ENCODE measurements at places on chromosomes 7 and 10.

DNA sequence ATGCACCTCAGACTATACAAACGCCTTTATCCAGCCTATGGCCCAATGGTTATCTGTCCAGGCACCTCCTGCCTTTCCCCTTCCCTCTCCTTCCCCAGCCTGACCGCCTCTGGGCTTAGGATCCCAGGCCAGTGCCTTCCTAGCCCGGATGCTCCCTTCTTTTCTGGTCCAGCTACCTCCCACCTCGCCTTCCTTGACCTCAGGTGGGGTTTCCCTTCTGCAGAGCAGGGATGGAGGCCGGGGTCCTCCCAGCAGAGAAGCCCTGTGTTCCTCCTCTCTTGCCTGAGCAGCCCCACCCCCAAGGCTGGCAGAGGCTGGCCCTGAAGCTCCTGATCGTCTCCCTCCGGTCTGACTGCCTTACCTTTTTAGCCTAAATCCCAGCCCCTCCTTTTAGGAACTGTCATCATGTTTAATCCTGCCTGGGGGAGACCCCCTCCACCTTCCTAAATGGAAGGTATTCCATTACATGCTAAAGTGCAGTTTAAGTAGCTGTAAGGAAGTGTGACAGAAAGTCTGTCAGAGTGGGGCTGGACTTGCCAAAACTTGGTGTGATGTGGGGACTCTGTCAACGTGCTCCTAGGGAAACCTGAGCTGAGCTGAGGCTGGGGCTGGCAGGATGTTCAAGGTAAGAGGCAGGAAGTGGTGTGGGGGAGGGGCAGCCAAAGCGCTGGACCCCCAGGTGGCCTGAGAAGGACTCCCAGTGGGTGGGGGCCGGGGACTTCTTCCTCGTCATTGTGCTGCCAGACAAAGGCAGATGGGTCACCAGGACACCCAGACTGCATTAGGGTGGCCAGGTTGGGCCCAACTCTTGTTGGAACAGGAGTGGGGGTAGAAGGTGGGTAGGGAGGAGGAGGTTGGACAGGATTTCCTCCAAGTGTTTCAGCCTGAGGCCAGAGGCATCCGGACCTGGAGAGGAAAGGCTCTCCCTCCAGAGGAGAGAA lies 39.5 kb downstream of the LBX1 start:
- H3K4me3 ChIP-seq, result no peak overlapping the region
- peak overlapping the region; percentile 73 for H3K27ac ChIP-seq
- H3K27me3 ChIP-seq, result peaks cover 42% of the 10 kb centered on the region
- no peaks in the 10 kb centered on the region for H3K36me3 ChIP-seq
- H3K4me1 ChIP-seq, result no peaks in the 10 kb centered on the region

DNA sequence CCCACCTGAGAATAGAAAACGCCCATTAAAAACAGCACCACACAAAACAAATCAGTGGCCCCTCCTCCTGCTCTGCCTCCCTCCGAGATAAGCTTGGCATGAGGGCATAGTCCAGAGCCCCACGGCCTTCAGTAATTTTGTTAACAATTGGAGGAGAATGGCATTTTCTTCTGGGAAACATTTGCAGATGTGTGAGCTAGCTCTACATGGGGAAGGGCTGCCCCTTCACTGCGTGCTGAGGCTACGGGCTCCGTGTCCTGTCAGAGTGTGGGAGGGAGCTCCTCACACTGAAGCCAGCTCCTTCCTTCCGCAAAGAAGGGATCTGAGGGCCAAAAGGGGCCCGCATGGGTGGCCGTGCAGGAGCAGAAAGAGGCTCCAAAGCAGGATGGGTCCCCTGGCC lies 15.2 kb downstream of the GRK5 start:
- H3K27ac ChIP-seq, result no peak overlapping the region
- H3K4me1 ChIP-seq, result peaks cover 19% of the 10 kb centered on the region
- no peak for DNase-seq
- H3K36me3 ChIP-seq, result no peaks in the 10 kb centered on the region
- H3K27me3 ChIP-seq, result no peaks in the 10 kb centered on the region

DNA sequence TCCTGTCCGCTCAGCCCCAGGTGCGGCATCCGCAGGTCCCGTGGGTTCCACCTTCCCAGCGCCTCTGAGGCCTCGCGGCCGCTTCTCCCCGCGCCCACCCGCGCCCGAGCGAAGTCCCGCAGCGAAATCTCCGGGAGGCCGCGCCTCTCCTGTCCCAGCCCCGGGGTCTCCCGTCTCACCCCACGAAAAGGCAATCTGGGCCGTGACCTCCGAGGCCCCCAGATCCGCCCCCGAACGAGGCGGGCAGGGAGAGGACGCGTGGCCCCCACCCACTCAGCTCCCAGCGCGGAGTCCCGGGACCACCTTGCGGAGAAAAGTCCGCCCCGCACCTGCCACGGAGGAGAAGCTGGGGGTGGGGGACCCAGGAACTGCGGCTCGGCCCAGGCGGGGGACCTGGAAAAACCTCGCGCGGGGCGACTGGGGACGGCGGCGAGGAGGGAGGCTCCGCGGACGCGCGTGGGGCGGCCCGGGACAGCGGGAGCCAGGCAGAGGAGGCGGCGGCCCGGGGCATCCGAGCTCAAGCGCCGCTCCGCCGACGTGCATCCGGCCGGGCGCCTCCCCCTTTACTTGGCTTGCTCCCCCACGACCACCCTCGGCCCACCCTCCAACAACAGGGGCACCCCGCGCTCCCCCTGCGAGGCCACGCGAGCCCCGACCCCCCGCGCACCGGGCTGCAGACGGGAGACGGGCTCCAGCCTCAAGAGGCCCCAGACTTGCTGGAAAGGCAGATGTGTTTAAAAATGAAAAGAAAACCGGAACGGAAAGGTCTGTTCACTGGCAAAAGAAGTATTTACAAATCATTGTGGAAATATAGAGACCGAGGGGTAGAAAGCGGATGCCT lies 33.0 kb upstream of the RNF32 start:
- no peak for DNase-seq
- no peaks in the 10 kb centered on the region for H3K36me3 ChIP-seq
- H3K4me3 ChIP-seq, result no peak overlapping the region
- H3K27ac ChIP-seq, result no peak overlapping the region
- H3K4me1 ChIP-seq, result peaks cover 6% of the 10 kb centered on the region

- DNase-seq, result no peak
- no peak overlapping the region for H3K4me3 ChIP-seq
- H3K27me3 ChIP-seq, result no peaks in the 10 kb centered on the region
- H3K4me1 ChIP-seq, result no peaks in the 10 kb centered on the region
- H3K36me3 ChIP-seq, result no peaks in the 10 kb centered on the region
Observed at GRCh38 chr7:14886533-14886932, 16.0 kb downstream of the DGKB start.

- peak; percentile 90 for DNase-seq
- peaks cover 35% of the 10 kb centered on the region for H3K27me3 ChIP-seq
- peaks cover 8% of the 10 kb centered on the region for H3K4me1 ChIP-seq
- no peak overlapping the region for H3K27ac ChIP-seq
Observed at GRCh38 chr7:67625257-67625737, 628.7 kb downstream of the TYW1 start.

GRCh38 chr10:133257489-133258065 lies 19.1 kb downstream of the ADAM8 start:
- H3K27ac ChIP-seq, result no peak overlapping the region
- no peaks in the 10 kb centered on the region for H3K36me3 ChIP-seq
- H3K27me3 ChIP-seq, result peaks cover 30% of the 10 kb centered on the region
- H3K4me3 ChIP-seq, result no peak overlapping the region
- no peak for DNase-seq

- H3K36me3 ChIP-seq, result no peaks in the 10 kb centered on the region
- no peak overlapping the region for H3K4me3 ChIP-seq
Observed at GRCh38 chr10:47424231-47424630, 40.1 kb upstream of the ZNF488 start.

DNA sequence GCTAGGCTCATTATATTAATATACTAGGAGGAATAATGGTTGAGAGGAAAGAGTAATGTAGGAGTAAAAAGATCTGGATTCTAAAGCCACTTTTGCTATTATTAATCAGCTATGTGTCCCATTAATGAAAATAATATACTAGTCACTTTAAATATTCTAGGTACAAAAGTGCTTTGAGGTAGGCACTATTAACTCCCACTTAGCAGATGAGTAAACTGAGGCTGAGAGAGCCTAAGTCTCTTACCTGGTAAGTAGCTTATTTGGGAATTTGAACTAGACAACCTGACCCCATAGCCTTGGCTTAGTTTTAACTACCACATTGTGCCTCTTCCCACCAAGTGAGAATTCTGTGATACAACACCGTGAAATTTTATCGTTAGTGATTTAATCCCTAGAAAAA lies 6.0 kb downstream of the ARMC10 start:
- H3K36me3 ChIP-seq, result no peaks in the 10 kb centered on the region
- peaks cover 5% of the 10 kb centered on the region for H3K4me1 ChIP-seq
- no peak for DNase-seq
- H3K4me3 ChIP-seq, result no peak overlapping the region

DNA sequence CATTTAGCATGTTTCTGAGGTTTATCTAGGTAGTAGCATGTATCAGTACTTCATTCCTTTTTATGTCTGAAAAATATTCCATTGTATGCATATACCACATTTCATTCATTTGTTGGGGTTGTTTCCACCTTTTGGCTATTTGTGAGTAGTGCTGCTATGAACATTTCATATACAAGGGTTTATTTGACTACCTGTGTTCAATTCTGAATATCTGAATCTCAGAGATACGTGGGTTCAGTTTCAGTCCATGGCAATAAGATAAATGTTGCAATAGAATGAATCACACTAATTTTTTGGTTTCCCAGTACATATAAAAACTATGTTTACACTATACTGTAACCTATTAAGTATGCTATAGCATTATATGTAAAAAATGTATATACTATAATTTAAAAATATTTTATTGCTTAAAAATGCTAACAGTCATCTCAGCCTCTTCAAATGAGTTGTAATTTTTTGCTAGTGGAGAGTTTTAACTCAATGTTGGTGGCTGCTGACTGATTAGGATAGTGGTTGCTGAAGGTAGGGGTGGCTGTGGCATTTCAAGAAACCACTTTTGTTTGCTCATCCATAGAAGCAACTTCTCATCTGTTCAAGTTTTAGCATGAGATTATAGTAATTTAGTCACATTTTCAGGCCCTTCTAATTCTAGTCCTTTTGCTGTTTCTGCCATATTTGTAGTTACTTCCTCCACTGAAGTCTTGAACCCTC lies 13.9 kb downstream of the PLEKHA1 start:
- H3K4me1 ChIP-seq, result no peaks in the 10 kb centered on the region
- H3K27ac ChIP-seq, result no peak overlapping the region
- DNase-seq, result no peak
- H3K36me3 ChIP-seq, result peaks cover 3% of the 10 kb centered on the region

GRCh38 chr7:151000897-151001495 lies 10.2 kb downstream of the NOS3 start:
- H3K27ac ChIP-seq, result no peak overlapping the region
- peaks cover 5% of the 10 kb centered on the region for H3K4me1 ChIP-seq
- H3K27me3 ChIP-seq, result no peaks in the 10 kb centered on the region
- H3K4me3 ChIP-seq, result no peak overlapping the region
- no peaks in the 10 kb centered on the region for H3K36me3 ChIP-seq

DNA sequence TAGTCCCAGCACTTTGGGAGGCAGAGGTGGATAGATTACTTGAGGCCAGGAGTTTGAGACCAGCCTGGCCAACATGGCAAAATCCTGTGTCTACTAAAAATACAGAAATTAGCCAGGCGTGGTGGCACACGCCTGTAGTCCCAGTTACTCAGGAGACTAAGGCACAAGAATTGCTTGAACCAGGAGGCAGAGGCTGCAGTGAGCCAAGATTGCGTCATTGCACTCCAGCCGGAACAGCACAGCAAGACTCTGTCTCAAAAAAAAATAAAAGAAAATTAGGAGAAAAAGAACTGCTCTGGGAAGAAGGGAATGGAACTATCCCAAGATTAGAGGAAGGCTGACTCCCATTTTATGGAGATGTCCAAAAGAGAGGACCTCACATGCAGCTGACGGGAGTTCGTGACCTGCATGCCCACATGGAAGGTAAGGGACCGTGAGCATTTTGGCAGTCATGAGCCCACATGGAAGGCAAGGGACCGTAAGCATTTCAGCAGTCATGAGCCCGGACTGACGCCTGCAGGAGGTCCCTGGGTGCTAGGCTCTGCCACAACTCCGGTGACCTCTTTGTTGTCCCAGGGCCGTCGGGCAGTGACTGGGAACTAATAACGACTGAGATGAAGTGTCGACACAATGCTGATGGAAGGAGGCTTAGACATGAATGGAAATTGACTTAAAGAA lies 18.6 kb upstream of the GTPBP4 start:
- H3K36me3 ChIP-seq, result no peaks in the 10 kb centered on the region
- H3K27ac ChIP-seq, result peak overlapping the region; percentile 24
- H3K4me1 ChIP-seq, result peaks cover 11% of the 10 kb centered on the region
- no peak for DNase-seq

DNA sequence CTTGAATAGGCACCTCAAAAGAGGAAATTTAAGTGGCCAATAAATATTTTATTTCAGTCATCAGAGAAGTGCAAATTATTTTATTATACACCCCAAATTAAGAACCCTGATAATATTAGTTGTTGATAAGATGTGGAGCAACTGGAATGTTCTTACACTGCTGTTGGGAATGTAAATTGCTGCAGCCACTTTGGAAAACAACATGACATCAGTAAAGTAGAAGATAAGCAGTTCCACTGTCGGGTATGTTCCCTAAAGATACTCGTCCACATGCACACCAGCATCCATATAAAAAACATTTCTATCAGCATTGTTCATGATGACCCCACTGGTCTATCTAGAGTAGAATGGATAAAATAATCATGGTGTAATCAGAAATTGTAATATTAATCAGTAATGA lies 46.5 kb downstream of the VCL start:
- H3K27me3 ChIP-seq, result no peaks in the 10 kb centered on the region
- H3K27ac ChIP-seq, result no peak overlapping the region
- no peak overlapping the region for H3K4me3 ChIP-seq
- no peak for DNase-seq
- peaks cover 11% of the 10 kb centered on the region for H3K4me1 ChIP-seq

DNA sequence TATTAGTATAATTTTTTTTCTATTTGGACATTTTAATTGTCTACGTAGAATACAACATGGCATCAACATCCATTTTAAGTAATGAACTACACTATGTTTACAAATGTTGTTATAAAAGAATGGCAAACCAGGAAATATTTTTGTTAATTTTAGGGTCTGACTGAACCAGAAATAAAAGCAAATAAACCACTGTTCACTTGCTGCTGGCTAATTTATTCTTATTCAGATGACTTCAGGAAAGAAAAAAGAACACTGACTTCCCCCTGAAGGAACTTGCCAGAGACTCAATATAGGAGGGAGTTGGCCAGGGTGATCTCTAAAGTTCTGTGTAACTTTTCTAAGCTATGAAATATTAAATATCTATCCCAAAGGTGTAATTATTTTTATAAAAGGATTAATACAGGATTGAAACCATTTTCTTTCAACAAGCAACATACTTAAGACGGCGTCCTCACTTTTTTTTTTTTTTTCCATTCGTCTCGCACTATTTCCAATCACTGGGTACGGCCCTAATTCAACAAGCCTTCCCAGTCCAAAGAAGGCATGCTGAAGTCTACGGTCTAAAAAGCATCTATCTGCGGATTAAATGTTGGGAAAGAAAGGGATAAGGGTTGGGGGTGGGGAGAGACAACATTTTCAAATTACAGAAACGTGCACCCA lies 1.2 kb downstream of the USP6NL start:
- H3K36me3 ChIP-seq, result no peaks in the 10 kb centered on the region
- peak overlapping the region; percentile 96 for H3K4me3 ChIP-seq
- peak overlapping the region; percentile 81 for H3K27ac ChIP-seq
- no peaks in the 10 kb centered on the region for H3K27me3 ChIP-seq
- peaks cover 31% of the 10 kb centered on the region for H3K4me1 ChIP-seq

GRCh38 chr7:90758933-90759562 lies 162.9 kb downstream of the CDK14 start:
- peaks cover 3% of the 10 kb centered on the region for H3K36me3 ChIP-seq
- DNase-seq, result no peak
- H3K27me3 ChIP-seq, result no peaks in the 10 kb centered on the region
- no peak overlapping the region for H3K4me3 ChIP-seq
- H3K4me1 ChIP-seq, result peaks cover 14% of the 10 kb centered on the region

Measured in neural crest cell (in vitro differentiated cells).